ENCODE measurements at places on chromosomes 1 and 21. TPM values are rescaled to one million over a fixed set of nuclear protein-coding genes. Genes with fewer than 3 reads are reported as not detected.

GRCh38 chr1:22749503-22749902 is 38.9 kb downstream of the EPHB2 start:
- no peak for DNase-seq

- DNase-seq = peak; percentile 25
Observed at GRCh38 chr1:8015036-8015808, 10.9 kb downstream of the ERRFI1 start.

- no peak for DNase-seq
Observed at GRCh38 chr1:150320667-150320978, 710 bp upstream of the PRPF3 start.

- DNase-seq = no peak
Observed at GRCh38 chr1:223319905-223320580, 43.9 kb downstream of the SUSD4 start.

CCDC185 gene
- total RNA-seq = not detected

S100A9 gene
- 11.9 TPM for total RNA-seq
